Chondrocyte (in vitro differentiated cells): ENCODE measurements at places on chromosomes 13 and 19. TPM values are rescaled to one million over a fixed set of nuclear protein-coding genes. Genes with fewer than 3 reads are reported as not detected.

UBE2L5 gene
- total RNA-seq = not detected in 3 replicates

ALG5 gene
- total RNA-seq = 30.2 to 33.7 TPM (median 32.1 TPM) in 3 replicates

IGSF23 gene
- not detected in 3 replicates for total RNA-seq

ADGRE3 gene
- total RNA-seq = not detected in 3 replicates

TLE6 gene
- total RNA-seq = 0.36 to 1.1 TPM (median 0.55 TPM) in 3 replicates

GNG7 gene
- total RNA-seq = 1.9 to 3.6 TPM (median 2.5 TPM) in 3 replicates

RXFP2 gene
- not detected in 3 replicates for total RNA-seq

ZNF625 gene
- 11.5 to 12.1 TPM (median 12.1 TPM) in 3 replicates for total RNA-seq

LILRA1 gene
- not detected in 3 replicates for total RNA-seq

NCR1 gene
- not detected in 3 replicates for total RNA-seq

GZMM gene
- not detected in 3 replicates for total RNA-seq

SERP2 gene
- 6.7 to 9.5 TPM (median 8.5 TPM) in 3 replicates for total RNA-seq

KASH5 gene
- total RNA-seq = not detected in 3 replicates

ZNF430 gene
- total RNA-seq = 6.7 to 14.2 TPM (median 8.5 TPM) in 3 replicates

RASGRP4 gene
- total RNA-seq = not detected in 3 replicates

PEAK3 gene
- total RNA-seq = 0.31 to 0.50 TPM (median 0.38 TPM) in 3 replicates

EFNB2 gene
- 36.6 to 54.2 TPM (median 37.1 TPM) in 3 replicates for total RNA-seq

GPR32 gene
- not detected in 3 replicates for total RNA-seq

NANOS3 gene
- total RNA-seq = 4.4 to 6.7 TPM (median 4.7 TPM) in 3 replicates

ALKBH7 gene
- total RNA-seq = 46.0 to 74.3 TPM (median 71.7 TPM) in 3 replicates

ZNF493 gene
- 8.7 to 19.0 TPM (median 10.0 TPM) in 3 replicates for total RNA-seq

IFNL1 gene
- total RNA-seq = not detected in 3 replicates

CRX gene
- not detected in 3 replicates for total RNA-seq

YJEFN3 gene
- total RNA-seq = 3.6 to 5.3 TPM (median 4.0 TPM) in 3 replicates

C19orf18 gene
- 1.4 to 2.1 TPM (median 1.7 TPM) in 3 replicates for total RNA-seq

TEX101 gene
- total RNA-seq = not detected in 3 replicates

DENND1C gene
- total RNA-seq = not detected in 3 replicates

RDH8 gene
- not detected in 3 replicates for total RNA-seq

ZNF285 gene
- 4.1 to 5.6 TPM (median 4.3 TPM) in 3 replicates for total RNA-seq

KIR2DL4 gene
- total RNA-seq = not detected in 3 replicates

ZNF547 gene
- 2.4 to 7.1 TPM (median 2.9 TPM) in 3 replicates for total RNA-seq

PPP1R37 gene
- total RNA-seq = 23.9 to 30.2 TPM (median 24.0 TPM) in 3 replicates

C19orf38 gene
- total RNA-seq = 0.30 to 0.34 TPM in 2 of 3 replicates, not detected in the other

PCDH20 gene
- total RNA-seq = 0.10 to 0.19 TPM (median 0.15 TPM) in 3 replicates

FGF21 gene
- not detected in 3 replicates for total RNA-seq

TTC9B gene
- total RNA-seq = not detected in 3 replicates

EMP3 gene
- total RNA-seq = 257 to 284 TPM (median 277 TPM) in 3 replicates

GAMT gene
- 30.1 to 34.3 TPM (median 32.5 TPM) in 3 replicates for total RNA-seq

CACNG7 gene
- total RNA-seq = not detected in 3 replicates

FLT1 gene
- 0.60 to 1.5 TPM (median 0.65 TPM) in 3 replicates for total RNA-seq

PCP2 gene
- not detected in 3 replicates for total RNA-seq

BEST2 gene
- not detected in 3 replicates for total RNA-seq

PRRG2 gene
- 0.17 to 0.56 TPM (median 0.39 TPM) in 3 replicates for total RNA-seq

DNAJB1 gene
- total RNA-seq = 63.1 to 85.1 TPM (median 77.2 TPM) in 3 replicates

GJB6 gene
- total RNA-seq = not detected in 3 replicates

SERPINE3 gene
- total RNA-seq = not detected in 3 replicates

ZNF541 gene
- not detected in 3 replicates for total RNA-seq

PNMA8C gene
- 0.10 to 0.27 TPM (median 0.20 TPM) in 3 replicates for total RNA-seq

RFXAP gene
- 5.0 to 5.3 TPM (median 5.1 TPM) in 3 replicates for total RNA-seq

CGB3 gene
- total RNA-seq = not detected in 3 replicates
